ENCODE measurements at places on chromosomes 6 and 20. TPM values are rescaled to one million over a fixed set of nuclear protein-coding genes. Genes with fewer than 3 reads are reported as not detected.

- peak; percentile 33 for DNase-seq
- H3K27ac ChIP-seq: no peak within 1 kb of the TSS
- no peaks in the 10 kb centered on the region for H3K36me3 ChIP-seq
- peaks cover 62% of the 10 kb centered on the region for H3K27me3 ChIP-seq
- peak within 1 kb of the TSS; percentile 39 for H3K4me3 ChIP-seq
These were observed at the start of gene ENPP5 for GRCh38 chr6:46170357-46171289. ENPP5 (minus strand) TSS chr6:46170980; CDS start chr6:46168262, 2,718 bp downstream.

RIPOR3 gene
- not detected for total RNA-seq

DNA sequence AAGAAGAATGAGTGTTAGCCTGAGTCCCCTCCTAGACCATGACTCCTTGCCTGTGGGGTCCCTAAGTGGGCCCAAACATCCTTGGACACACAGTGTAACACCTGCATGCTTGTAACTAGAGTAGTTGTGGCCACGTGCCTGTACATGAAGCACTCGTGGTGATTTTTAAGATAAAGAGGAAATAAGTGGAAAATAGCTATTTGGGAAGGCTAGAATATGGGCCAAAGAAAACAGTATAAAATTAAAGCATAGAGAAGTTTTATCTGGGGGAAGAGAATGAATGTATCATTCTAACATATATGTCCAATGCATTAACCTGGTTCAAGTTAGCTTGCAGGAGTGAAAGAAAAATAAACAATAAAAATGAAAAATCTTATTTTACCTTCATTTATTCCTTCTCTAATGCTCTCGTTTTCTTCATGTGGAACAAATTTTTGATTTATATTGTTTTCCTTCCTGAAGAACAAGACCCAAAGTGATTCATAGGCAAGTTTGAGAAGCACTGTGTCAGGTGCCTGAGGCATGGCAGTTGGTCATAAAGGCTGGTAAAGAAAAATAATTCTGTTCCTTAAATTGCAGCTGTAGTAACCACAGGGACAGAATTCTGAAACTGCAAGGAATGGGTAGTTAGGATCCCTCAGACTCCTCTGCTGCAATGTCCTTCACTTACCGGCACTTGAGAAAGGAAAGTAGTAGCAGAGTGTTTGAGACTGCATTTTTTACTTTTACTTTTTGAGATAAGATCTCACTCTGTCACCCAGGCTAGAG, 8.5 kb upstream of the CST3 start:
- H3K4me1 ChIP-seq: no peaks in the 10 kb centered on the region
- H3K27me3 ChIP-seq: peaks cover 1% of the 10 kb centered on the region
- no peak overlapping the region for H3K4me3 ChIP-seq
- H3K36me3 ChIP-seq: no peaks in the 10 kb centered on the region
- no peak overlapping the region for H3K27ac ChIP-seq
- no peak for DNase-seq

GRCh38 chr6:169695131-169695530, 6.7 kb downstream of the WDR27 start:
- no peaks in the 10 kb centered on the region for H3K27me3 ChIP-seq
- H3K27ac ChIP-seq: no peak overlapping the region
- no peak overlapping the region for H3K4me3 ChIP-seq
- no peak for DNase-seq

LZTS3 gene
- 0.90 TPM for total RNA-seq

- H3K27ac ChIP-seq: no peak overlapping the region
- no peak for DNase-seq
- H3K36me3 ChIP-seq: no peaks in the 10 kb centered on the region
- H3K4me1 ChIP-seq: no peaks in the 10 kb centered on the region
These were observed 265.9 kb upstream of the QKI start for GRCh38 chr6:163148451-163149278.

DNA sequence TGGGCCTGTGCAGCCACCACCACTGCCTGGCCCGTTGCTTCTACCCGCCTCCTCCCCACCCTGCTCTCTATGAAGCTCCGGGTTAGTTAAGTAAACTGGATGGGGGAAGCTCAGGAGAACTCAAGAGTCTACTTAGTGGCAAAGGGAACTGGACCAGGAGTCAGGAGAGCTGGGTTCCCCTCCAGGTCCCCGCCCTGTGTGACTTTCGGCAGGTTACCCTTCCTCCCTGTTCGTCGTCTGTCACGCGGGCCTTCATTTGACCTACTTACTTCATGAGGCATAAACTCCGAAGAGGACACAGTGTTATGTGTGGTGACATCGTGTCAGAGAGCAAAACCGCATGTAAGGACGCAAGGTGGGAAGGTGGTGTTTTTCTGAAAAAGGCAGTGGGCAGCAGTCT, 75.3 kb downstream of the TCP11 start:
- no peak for DNase-seq
- no peaks in the 10 kb centered on the region for H3K27me3 ChIP-seq
- H3K27ac ChIP-seq: no peak overlapping the region
- H3K4me1 ChIP-seq: peaks cover 13% of the 10 kb centered on the region
- H3K4me3 ChIP-seq: no peak overlapping the region

GRCh38 chr6:118506071-118506638, 41.9 kb upstream of the PLN start:
- no peaks in the 10 kb centered on the region for H3K27me3 ChIP-seq
- no peak overlapping the region for H3K4me3 ChIP-seq
- peaks cover 30% of the 10 kb centered on the region for H3K36me3 ChIP-seq
- H3K4me1 ChIP-seq: no peaks in the 10 kb centered on the region
- H3K27ac ChIP-seq: no peak overlapping the region

GRCh38 chr6:72374857-72375256, 247.0 kb upstream of the KCNQ5 start:
- no peak overlapping the region for H3K4me3 ChIP-seq
- no peaks in the 10 kb centered on the region for H3K4me1 ChIP-seq
- H3K27ac ChIP-seq: no peak overlapping the region
- no peak for DNase-seq
- peaks cover 4% of the 10 kb centered on the region for H3K27me3 ChIP-seq

GRCh38 chr6:154543628-154544027, 33.1 kb upstream of the CNKSR3 start:
- H3K4me1 ChIP-seq: no peaks in the 10 kb centered on the region
- H3K36me3 ChIP-seq: no peaks in the 10 kb centered on the region
- DNase-seq: no peak
- peaks cover 2% of the 10 kb centered on the region for H3K27me3 ChIP-seq

COL9A1 gene
- not detected for total RNA-seq

GRCh38 chr20:59462249-59462648, 142.1 kb upstream of the PHACTR3 start:
- no peaks in the 10 kb centered on the region for H3K36me3 ChIP-seq
- H3K4me1 ChIP-seq: no peaks in the 10 kb centered on the region
- no peak overlapping the region for H3K27ac ChIP-seq
- no peak for DNase-seq
- H3K4me3 ChIP-seq: no peak overlapping the region
- no peaks in the 10 kb centered on the region for H3K27me3 ChIP-seq

- H3K36me3 ChIP-seq: no peaks in the 10 kb centered on the region
- no peaks in the 10 kb centered on the region for H3K27me3 ChIP-seq
- H3K27ac ChIP-seq: no peak overlapping the region
These were observed 439.8 kb downstream of the BMP2 start for GRCh38 chr20:7207186-7207798.

PAQR8 gene
- total RNA-seq: 14.1 TPM

DNA sequence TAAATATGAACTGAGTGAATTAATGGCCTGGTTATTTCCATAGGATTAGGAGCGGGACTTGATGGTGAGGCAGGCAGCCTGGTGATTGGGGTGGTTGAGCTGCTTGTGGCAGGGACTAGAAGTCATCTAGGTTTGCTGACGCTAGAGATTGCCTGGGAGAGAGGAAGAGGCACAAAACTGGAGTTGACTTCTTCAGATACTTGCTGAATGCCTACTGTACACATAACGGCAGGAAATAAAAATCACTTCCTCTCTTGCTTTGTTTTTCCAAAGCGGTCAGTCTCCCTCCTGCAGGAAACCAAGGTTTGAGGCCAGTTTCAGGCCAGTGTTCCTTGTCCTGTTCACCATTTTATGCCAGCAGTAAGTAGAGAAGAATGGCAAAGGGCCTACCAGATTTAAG, 36.7 kb upstream of the MYLIP start:
- peaks cover 1% of the 10 kb centered on the region for H3K27me3 ChIP-seq
- no peaks in the 10 kb centered on the region for H3K36me3 ChIP-seq
- H3K4me1 ChIP-seq: peaks cover 12% of the 10 kb centered on the region
- H3K4me3 ChIP-seq: no peak overlapping the region
- no peak overlapping the region for H3K27ac ChIP-seq

RGS17 gene
- 0.10 TPM for total RNA-seq

OXT gene
- total RNA-seq: not detected

BHLHE23 gene
- not detected for total RNA-seq

SYTL3 gene
- total RNA-seq: 133 TPM

DNA sequence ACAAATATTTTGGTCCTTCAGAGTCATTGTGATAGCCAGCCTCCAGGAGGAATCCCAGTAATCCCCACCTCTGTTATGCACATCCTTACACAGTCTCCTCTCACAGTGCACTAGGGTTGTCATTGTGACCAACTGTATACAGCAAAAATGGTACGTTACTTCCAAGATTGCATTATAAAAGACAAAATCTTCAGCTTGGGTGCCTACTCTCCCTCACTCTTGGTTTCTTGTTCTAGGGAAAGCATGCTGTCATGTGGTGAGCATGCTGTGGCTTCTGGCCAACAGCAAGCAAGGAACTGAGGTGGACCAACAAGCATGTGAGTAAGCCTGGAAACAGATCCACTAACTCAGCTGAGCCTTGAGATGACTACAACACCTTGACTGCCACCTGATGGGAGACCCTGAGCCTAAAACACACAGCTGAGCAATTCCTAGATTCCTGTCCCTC, 130.1 kb upstream of the DST start:
- DNase-seq: no peak
- H3K4me3 ChIP-seq: no peak overlapping the region
- no peaks in the 10 kb centered on the region for H3K27me3 ChIP-seq
- H3K4me1 ChIP-seq: no peaks in the 10 kb centered on the region
- no peak overlapping the region for H3K27ac ChIP-seq

SRSF12 gene
- not detected for total RNA-seq

DNA sequence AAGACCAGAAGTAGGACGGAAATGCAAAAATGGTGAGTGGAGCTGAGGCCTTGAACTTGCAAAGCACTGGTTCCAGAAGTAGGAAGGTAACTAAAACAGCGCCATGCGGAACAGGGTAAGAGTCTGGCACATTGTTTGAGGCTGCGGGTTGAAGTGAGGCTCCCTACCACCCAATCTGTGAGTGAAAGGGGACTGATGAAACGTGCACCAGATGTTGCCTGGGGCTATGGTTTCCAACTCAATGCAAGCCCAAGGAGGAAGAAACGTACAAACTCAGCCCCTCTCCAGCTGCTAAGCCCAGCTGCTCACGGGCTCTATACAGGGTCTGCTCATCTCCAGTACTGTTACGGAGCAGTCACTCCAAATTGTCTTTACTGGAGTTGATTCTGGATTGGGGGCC, 68.7 kb upstream of the KCNK16 start:
- H3K27ac ChIP-seq: no peak overlapping the region
- H3K36me3 ChIP-seq: no peaks in the 10 kb centered on the region
- DNase-seq: no peak
- H3K27me3 ChIP-seq: peaks cover 16% of the 10 kb centered on the region
- H3K4me3 ChIP-seq: no peak overlapping the region

- H3K4me3 ChIP-seq: no peak overlapping the region
- no peaks in the 10 kb centered on the region for H3K4me1 ChIP-seq
- no peaks in the 10 kb centered on the region for H3K36me3 ChIP-seq
- DNase-seq: no peak
These were observed 41.6 kb downstream of the FAM209B start for GRCh38 chr20:56574531-56575142.

GRCh38 chr6:125124049-125124669, 29.4 kb upstream of the TPD52L1 start:
- H3K4me3 ChIP-seq: no peak overlapping the region
- H3K27ac ChIP-seq: no peak overlapping the region
- no peaks in the 10 kb centered on the region for H3K36me3 ChIP-seq

UNC5CL gene
- 2.3 TPM for total RNA-seq

PFDN4 gene
- 28.1 TPM for total RNA-seq

DNA sequence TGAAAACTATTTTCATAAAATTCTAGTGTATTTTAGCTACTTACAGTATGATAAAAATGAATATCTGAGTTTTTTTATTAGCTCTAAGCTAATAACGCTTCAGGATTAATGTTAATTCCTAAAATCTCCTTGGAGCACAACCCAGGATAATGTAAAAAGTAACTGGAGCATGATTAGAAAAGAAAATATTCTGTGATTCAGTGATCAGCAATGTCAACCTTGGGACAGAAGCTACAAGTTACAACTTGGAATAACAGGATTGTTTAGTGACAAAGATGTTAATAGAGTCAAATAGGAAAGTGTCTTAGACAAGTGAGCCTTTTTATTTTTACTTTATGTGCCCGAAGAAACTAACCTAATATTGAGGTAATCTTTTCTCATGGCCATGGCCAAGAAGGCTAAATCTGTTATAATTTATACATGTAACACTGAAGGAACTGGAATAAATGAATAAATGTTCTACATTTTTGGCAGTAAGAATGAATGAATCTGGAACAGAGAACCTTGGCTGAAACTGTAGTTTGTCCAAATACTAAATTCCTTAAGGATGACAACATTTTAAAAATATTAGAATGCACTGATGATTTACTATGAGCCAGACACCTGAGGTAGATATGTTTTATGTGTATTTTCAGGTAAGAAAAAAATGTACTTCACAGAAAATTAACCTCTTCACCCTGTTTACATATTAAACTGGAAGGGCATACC, 994.0 kb downstream of the GRIK2 start:
- H3K4me1 ChIP-seq: no peaks in the 10 kb centered on the region
- H3K27me3 ChIP-seq: no peaks in the 10 kb centered on the region
- DNase-seq: no peak

AVP gene
- total RNA-seq: not detected

- peaks cover 21% of the 10 kb centered on the region for H3K27me3 ChIP-seq
- H3K36me3 ChIP-seq: no peaks in the 10 kb centered on the region
- H3K4me3 ChIP-seq: no peak overlapping the region
- no peaks in the 10 kb centered on the region for H3K4me1 ChIP-seq
- no peak for DNase-seq
- H3K27ac ChIP-seq: no peak overlapping the region
These were observed 26.5 kb upstream of the PLEKHG1 start for GRCh38 chr6:150573041-150573681.

DNA sequence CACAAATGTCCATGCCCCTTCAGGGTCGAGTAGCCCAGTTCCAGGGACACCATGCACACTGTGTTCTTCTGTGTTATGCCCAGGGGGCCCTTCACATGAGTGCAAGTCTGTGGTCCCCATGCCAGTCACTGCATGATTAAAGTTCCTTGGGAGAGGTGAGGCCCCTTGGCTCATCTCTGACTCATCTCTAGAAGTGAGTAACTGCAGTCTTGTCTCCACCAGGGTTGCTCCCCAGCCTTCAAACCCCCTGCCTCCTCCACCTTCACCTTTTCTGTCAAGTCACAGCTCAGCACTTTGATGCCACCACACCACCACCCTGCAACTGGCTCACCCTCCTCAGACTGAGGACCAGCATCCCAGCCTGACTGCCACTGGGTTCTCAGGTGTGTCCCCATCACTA, 161.7 kb downstream of the UNC5CL start:
- DNase-seq: peak; percentile 16
- peaks cover 9% of the 10 kb centered on the region for H3K4me1 ChIP-seq
- peaks cover 20% of the 10 kb centered on the region for H3K27me3 ChIP-seq
- no peak overlapping the region for H3K27ac ChIP-seq
- no peaks in the 10 kb centered on the region for H3K36me3 ChIP-seq

GPSM3 gene
- total RNA-seq: 287 TPM

ZGPAT gene
- 42.8 TPM for total RNA-seq

TRIM10 gene
- 0.08 TPM for total RNA-seq
